ENCODE measurements at places on chromosomes 6 and 20.

- no peak for DNase-seq
These were observed 77.6 kb upstream of the SASH1 start for GRCh38 chr6:148265054-148265453.

DNA sequence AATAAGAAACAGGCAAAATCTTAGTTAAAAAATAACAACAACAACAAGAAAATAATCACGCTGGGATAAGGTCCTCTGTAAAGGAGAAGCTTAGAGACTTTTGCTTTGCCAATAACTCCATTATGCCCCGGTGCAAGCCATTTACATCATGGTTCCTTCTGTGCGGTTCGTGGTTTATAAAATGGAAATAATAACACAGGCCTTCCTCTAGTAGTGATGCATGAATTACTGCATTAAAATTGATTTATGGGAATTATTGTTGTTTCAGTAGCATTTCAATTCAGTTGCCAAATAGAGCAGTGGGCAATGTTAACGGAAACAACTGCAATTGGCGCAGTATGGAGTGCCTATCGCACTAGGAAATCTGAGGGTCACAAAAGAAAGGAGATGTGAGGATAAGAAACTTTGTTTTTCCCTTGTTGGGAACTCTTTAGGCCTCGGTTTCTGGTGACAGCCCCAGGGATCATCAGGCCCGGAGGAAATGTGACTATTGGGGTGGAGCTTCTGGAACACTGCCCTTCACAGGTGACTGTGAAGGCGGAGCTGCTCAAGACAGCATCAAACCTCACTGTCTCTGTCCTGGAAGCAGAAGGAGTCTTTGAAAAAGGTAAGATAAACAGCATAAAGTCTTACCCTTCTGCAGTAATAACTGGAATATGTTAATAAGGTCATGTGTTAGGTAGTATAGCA, 1.1 kb downstream of the CD109 start:
- DNase-seq = no peak

GRCh38 chr6:17870300-17871188, 116.9 kb downstream of the KIF13A start:
- no peak for DNase-seq

DNA sequence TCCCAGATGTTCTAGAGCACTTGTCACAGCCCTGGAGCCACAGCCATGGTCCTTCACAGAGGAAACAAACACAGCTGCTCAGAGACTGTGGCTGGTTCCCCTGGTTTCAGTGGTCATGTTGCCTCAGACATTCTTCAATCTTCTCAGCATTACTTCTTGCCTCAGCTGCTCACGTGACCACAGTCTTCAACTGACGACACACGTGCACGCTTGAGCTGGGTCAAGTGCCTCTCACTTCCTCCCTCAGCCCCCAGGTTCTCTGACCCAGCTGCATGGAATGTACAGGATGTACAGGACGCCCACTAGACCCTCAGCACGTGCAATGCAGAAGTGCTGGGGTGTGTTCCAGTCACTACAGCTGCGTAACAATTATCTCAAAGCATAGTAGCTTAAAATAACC, 159.8 kb upstream of the GGTLC1 start:
- DNase-seq = no peak

DNA sequence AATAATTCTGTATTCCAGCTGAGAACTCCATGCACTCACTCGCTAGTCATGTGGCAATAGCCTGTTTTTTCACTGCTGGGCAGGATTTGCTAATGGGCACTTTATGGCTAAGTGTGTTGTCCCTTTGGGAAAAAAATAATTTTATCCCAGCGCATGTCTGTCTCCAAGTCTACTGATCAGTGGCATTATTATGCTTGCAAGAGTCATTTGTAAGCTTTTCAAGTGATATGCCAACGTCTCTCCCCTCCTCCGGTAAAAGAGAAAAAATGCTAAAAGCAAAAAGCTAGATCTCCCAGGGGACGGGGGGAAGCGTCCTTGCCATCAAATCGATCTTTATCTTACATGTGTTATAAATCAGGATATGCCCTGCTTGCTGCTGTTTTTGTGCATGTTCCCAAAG, 407.7 kb downstream of the CDH26 start:
- no peak for DNase-seq

GRCh38 chr6:147604373-147604772, 95.9 kb downstream of the SAMD5 start:
- peak; percentile 95 for DNase-seq

- no peak for DNase-seq
These were observed 130.8 kb downstream of the OGFRL1 start for GRCh38 chr6:71419217-71420094.

GRCh38 chr6:43103253-43103876, 27.3 kb downstream of the PTK7 start:
- DNase-seq = no peak

GRCh38 chr20:18702736-18703135, 110.8 kb upstream of the SCP2D1 start:
- DNase-seq = peak; percentile 52

- DNase-seq = no peak
These were observed 156.4 kb upstream of the CARMIL1 start for GRCh38 chr6:25122622-25123237.

DNA sequence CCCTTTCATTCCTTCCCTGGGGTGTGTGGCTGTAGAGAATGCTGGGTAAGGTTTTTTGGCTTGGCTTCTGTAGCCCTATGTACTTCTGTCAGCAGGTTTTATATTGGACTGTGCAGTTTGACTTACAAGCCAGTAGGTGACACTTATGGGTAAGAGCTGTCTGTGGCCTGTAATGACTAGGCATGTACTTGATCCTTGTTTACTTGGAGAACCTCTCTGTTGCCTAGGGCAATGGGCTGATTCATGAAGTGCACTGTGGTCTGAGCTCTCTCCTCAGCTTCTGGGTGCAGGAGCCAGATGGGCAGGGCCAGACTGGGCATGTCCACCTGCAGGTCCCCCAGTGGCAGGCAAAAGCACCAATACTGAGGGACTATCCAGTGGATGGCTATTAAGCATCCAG, 544.6 kb downstream of the ADGRB3 start:
- no peak for DNase-seq

DNA sequence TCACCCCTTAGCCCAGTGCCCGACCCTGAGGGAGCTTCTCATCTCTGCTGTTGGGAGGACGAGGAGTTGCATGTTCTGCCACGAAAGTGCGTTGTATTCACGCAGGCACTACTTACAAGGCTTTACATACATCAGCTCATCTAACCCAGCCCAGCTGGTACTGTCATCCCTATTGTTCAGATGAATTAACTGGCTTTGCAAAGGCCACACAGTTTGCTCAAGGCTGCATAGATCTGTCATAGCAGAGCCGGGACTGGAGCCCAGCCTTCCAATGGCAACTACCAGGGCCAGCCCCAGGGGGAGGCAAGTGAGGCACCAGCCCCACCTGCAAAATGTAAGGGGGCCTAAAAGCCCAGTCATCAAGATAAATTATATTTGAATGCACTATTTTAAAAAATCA, 257.6 kb downstream of the NFATC2 start:
- DNase-seq = no peak

- DNase-seq = no peak
These were observed 87.3 kb downstream of the TOX2 start for GRCh38 chr20:44001667-44002596.

- no peak for DNase-seq
These were observed 579.5 kb downstream of the TFAP2B start for GRCh38 chr6:51398064-51398705.

DNA sequence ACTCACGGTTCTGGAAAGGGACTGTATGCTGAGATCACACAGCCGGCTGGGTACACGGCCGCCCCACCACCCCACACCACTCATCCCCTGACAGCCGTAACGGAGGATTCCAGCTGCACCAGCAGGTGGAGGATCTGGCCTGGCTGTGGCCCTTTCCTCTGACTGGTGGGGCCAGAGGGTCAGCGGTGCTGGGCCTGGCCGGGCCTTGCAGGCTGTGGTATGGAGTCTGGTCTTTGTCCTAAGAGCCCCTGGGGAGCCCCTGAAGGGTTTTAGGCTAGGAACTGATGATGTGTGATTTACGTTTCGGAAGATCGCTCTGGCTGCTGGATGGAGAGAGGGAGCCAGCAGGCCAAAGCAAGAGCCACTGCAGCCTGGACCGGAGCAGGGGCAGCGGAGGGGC, 26.6 kb downstream of the NOL4L start:
- no peak for DNase-seq

DNA sequence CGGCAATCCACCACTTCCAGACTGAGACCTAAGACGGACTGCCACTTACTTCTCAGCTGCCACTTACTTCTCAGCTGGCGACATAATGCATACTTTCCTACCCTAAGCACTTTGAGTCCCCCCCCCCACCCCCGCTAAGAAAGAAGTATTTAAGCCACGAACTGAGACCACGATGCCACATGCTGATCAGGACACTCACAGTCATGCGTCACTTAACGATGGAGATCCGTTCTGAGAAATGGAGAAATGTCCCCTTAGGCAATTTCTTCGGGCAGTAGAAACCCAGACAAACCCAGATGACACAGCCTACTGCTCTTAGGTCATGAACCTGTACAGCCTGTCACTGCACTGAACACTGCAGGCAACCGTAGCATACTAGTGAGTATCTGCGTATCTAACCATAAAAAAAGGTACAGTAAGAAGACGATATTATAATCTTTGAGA, 690 bp downstream of the IFNGR1 start:
- DNase-seq = peak; percentile 80

DNA sequence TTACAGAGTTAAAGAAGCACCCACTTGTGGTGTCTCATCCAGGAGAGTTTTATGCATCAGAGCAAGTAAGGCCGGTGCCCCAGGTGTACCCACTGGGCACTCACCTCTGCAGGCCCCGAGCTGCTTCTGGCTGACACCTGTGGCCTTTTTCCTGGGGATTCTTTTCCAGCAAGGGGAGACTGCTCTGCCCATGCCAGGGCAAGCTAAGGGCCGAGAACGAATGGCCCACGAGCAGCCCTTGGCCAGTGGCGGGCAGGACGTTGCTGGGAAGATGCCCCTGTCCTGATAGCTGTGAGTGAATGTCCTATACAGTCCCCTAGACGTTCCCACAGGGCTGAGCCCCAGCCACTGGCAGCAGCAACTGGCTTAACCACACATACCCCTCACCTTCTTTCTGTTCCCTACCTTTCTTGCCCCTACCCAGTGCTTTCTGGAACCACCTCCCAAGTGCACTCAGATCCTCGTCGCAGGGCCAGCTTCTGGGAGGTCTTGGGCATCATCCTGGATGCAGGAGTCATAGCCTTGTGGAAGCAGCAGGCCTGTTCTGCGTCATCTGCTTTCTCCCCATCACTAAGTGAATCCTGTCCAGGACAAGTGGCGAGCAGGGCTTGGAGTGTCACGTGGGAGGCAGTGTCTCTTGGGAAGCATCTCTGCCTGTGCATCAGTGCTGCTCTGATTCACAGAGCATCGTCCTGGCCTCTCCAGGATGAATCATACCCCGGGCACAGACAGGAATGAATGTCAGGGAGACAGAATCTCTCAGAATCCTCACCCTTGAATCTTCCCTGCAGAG, 32.5 kb downstream of the SYNDIG1 start:
- peak; percentile 40 for DNase-seq
